CD4-positive, alpha-beta T cell treated with Interleukin-1 beta for 1 hour (primary cell): ENCODE measurements at places on chromosomes 12 and 14.
A peak's percentile ranks its signal among the peaks of the same experiment; 100 is the strongest.

DNA sequence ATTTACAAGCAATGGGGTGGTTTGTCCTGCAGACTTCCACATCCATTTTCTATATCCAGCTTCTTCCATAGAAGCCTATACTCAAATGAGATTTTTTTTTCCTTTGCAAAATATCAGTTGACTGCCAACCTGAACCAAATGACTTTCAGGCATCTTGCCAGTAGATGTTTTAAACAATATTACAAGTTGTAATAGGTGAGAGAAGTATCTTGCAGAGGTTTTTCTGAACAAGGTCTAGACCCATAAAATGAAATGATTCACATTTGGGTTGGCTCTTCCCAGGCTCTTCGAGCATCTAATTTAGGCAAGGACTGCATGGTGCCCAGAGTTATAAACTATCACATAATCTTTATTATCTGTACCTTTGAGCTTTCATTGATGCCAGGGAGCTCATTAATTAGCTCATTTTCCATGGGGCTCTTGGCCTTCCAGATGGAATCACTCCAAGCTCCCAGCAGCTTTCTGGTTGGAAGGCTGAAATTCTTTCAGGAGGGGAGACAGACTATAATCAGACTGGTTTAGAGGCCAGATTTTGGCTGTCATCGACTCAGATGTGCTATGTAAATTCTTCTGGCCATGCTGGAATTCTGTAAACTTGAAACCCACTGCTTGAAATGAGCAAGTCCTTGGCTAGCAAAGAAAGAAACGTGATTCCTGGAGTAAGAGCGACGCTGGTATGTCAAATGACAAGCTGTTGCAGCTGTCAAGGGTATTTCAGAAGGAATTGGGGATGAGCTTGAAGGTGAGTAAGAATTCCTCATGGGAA is 32.2 kb upstream of the DICER1 start:
- DNase-seq: no peak

GRCh38 chr12:70659077-70659606 is 21.9 kb upstream of the PTPRB start:
- DNase-seq: no peak

DNA sequence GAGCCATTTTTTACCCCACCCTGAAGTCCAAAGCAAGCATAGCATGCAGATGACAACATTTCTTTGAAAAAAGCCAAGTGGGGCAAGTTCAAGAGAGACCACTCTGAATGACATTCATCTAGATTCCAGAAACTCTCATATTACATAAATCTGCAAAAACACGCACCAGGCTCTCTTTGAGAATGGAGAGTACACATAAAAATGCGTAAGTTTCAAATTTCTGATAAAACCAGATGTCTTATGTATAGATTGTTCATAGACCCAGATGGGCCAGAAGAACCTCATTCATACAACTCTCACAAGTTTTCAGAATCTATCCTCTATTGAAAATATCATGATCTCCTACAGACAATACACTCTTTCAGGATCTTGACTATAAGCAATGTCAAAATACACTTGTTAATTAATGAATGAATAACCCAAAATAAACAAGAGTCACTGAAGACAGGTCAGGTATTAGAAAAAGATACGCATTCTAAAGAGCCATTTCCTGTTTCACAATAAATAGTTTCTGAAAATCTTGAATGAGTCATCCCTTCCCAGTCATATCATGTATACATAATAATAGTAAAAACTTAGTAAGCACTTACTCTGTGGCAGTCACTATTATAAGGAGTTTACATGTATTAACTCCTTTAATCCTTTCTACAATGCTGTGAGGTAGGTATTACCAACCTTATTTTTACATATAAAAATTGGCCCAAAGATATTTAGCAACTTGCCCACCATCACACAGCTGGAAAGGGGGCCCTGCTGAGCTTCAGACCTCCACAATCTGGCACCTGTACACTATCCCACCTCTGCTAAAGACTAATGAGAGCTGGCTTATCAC is 72.0 kb downstream of the PPP2R5E start:
- DNase-seq: no peak

- DNase-seq: peak; percentile 22
Observed at GRCh38 chr12:116759783-116760621, 21.9 kb downstream of the RNFT2 start.

- no peak for DNase-seq
Observed at GRCh38 chr14:56874375-56874774, 64.1 kb upstream of the OTX2 start.

- no peak for DNase-seq
Observed at GRCh38 chr12:75854681-75855309, 176.8 kb downstream of the PHLDA1 start.

- no peak for DNase-seq
Observed at GRCh38 chr14:104603711-104604401, 716 bp downstream of the TMEM179 start.

GRCh38 chr12:81468206-81468605 is 290.9 kb downstream of the PPFIA2 start:
- DNase-seq: no peak

- DNase-seq: peak; percentile 25
Observed at GRCh38 chr14:68824517-68825347, 31.9 kb upstream of the ZFP36L1 start.

DNA sequence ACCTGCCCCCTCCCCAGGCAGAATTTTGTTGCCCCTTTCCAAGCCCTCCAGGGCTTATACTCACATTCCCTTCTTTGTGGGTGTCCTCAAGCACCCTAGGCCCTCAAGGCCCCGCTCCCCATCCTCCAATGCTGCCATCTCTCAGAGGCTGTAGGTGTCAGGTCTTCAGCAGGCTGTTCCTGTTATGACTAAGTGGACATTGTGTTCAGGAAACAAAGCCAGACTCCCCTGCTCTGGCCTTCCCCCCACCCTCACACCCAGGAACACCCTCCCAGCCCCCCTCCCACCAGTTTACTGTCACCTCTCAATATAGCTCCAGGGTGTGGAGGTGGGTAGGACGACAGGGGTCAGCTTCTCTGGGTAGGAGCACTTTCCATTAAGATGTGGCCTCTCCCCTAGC is 1.4 kb upstream of the MYH6 start:
- DNase-seq: no peak

DNA sequence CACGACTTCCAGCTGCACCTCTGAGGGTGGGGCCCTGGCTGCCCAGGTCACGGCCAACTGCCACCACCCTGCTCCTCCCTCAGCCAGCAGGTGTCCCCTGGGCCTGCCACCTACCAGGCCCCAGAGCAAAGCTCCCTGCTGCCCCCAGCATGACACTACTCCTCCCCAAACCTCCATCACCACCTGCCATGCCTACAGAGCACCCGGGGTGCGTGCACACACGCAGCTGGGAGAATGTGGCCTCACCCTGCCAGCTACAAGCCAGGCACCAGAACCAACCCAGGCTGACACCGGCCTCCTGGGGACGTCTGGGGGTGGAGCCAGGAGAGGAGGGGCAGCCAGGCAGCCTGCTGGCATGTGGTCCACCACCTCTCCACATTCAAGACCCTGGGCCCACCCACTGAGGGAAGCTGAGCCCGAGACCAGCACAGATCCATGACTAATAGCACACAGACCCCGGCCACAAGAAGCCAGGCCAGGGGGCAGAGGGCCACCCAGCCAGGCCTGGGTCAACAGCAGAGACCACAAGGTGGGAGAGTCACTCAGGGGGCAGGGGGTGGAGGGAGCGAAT is 3.4 kb downstream of the JAG2 start:
- DNase-seq: no peak

DNA sequence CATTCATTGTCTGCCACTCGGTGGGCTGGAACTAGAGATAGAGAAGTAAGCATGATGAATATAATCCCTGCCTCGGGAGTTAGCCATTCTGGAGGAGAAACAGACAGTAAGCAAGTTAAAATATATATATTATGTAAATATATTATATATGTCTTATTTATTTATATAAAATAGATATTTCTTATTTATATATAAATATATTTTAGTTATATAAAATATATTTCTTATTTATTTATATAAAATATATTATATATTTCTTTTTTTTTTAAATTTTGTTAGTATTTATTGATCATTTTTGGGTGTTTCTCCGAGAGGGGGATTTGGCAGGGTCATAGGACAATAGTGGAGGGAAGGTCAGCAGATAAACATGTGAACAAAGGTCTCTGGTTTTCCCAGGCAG is 78.1 kb upstream of the TBX5 start:
- DNase-seq: no peak

- DNase-seq: no peak
Observed at GRCh38 chr14:75406856-75407255, 21.0 kb upstream of the JDP2 start.

- no peak for DNase-seq
Observed at GRCh38 chr14:103510724-103511693, 11.6 kb downstream of the CKB start.

GRCh38 chr12:54425702-54426101 is 6.6 kb upstream of the ITGA5 start:
- no peak for DNase-seq

GRCh38 chr14:73924337-73924736 is 25.6 kb downstream of the FAM161B start:
- DNase-seq: no peak

GRCh38 chr14:86020841-86021240 is 490.9 kb downstream of the FLRT2 start:
- DNase-seq: no peak

- no peak for DNase-seq
Observed at GRCh38 chr14:89452281-89452680, 35.2 kb upstream of the FOXN3 start.

DNA sequence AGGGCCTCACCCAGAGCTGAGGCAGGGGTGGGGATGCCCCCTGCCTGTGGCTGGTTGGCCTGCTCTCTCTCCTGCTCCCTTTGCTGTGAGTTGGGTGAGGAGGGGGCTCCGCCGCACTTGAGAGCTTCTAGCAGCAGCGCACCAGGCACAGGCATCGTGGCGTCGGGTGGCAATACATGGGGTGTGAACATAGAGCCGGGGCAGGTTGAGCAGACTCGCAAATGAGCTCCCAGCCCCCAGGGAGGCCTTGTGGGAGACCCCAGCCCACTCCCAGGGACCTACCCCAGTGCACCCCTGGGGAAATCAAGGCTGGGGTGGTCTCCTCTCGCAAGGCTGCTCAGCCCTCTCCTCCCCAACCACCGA is 54.5 kb downstream of the KIF26A start:
- no peak for DNase-seq
